NCI-H1436 (cell line): ENCODE measurements at places on chromosomes 5 and 9.

GRCh38 chr5:175253597-175253996 is 190.4 kb downstream of the DRD1 start:
- no peak for DNase-seq

DNA sequence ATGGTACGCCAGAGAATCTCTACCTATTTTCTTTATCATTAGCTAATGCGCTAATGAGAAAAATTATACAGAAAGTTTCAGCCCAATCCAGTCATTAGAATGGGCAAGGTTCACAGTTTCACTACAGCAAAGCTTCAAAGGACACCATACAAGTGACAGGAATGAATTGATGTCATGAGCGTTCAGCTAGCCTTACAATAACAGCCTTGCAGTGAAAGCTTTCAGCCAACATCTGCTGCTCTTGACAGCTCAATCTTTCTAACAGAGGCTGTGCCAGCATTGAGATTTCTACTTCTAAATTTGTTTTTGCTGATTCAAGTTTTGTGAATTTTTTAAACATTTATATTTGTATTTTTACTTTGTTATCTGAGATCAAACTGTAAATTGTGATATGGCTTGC is 302.4 kb upstream of the FAM174A start:
- DNase-seq = peak; percentile 20

DNA sequence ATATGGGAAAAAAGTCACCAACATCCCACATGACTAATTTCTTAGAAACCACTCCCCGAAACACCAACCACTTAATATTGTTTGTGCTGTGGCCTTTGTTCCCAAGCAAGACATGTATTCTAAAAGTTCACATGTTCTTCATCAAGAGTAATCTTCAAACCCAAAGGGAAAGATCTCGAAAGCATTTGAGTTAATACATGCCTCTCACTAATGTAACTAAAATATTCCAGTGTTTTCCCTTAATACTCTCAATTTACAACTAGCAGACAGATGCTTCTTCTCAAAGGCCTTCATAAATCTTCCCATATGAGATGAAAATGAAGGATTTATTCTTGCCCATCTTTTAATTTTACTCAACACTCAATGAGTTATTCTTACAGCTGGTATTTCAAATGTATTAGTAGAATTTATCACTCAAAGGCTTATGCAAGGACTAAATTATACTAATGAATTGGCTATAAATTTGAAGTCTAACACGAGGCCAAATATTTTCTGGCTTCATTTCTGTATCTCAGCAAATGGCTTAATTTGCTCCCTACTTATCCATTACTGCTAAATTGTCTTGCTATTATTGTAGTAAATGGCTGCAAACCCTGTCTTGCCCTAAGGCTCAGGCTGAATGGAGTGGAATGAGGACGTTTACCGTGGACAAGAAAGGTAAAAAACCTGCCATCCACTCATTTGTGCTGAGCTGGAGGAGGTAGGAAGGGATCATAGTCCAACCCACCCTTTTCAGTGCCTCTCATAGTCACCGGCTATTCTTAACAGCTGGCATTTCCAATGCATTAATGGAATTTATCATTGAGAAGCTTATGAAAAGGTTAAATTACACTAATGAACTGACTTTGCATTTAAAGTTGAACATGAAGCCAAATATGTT is 474.4 kb downstream of the RASEF start:
- DNase-seq = peak; percentile 44

GRCh38 chr5:23448627-23449026 is 58.8 kb upstream of the PRDM9 start:
- DNase-seq = no peak

- DNase-seq = no peak
Measured at GRCh38 chr9:127423476-127423933, 677 bp upstream of the ZNF79 start.

GRCh38 chr5:32095261-32095671 is 78.9 kb downstream of the GOLPH3 start:
- DNase-seq = no peak
